Activated naive CD4-positive, alpha-beta T cell treated with Interleukin-2 at 50 U/mL for 16 hours (primary cell): ENCODE measurements at places on chromosomes 16 and 17.
A peak's percentile ranks its signal among the peaks of the same experiment; 100 is the strongest.

- DNase-seq = no peak
Measured at GRCh38 chr17:21214777-21215541, 998 bp upstream of the TMEM11 start.

DNA sequence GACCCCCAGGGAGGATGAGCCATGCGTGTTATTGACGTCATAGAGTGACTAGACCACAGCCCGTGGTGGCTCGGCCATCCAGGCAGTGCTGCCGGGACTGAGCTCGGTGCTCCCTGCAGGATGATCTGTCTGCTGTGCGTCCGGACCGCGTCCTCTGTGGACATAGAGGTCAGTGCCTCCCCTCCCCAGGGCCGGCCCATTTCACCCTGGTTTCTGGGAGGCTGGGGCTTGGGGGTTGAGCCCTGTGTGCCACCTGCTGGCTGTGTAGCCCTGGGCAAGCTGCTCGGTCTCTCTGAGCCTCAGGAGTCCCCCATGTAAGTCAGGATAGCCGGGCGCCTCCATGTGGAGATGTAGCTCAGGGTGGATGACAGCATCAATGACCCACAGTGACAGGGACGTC, 8.3 kb downstream of the TSC2 start:
- DNase-seq = no peak

DNA sequence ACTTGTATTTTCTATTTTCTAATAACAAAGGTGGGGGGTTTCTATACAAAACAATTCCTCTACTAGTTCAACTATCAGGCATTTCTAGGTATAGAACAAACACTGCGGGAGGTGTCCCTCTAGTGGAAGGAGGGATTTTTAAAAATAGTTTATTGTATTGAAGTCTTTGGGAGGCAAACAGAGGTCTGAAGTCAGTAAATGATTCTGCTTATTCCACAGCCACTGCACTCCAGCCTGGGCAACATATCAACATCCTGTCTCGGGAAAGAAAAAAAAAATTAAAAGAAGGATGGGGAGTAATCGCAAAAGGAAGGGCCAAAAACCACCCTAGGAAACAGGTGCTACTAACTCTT, 648 bp upstream of the ERCC4 start:
- no peak for DNase-seq

DNA sequence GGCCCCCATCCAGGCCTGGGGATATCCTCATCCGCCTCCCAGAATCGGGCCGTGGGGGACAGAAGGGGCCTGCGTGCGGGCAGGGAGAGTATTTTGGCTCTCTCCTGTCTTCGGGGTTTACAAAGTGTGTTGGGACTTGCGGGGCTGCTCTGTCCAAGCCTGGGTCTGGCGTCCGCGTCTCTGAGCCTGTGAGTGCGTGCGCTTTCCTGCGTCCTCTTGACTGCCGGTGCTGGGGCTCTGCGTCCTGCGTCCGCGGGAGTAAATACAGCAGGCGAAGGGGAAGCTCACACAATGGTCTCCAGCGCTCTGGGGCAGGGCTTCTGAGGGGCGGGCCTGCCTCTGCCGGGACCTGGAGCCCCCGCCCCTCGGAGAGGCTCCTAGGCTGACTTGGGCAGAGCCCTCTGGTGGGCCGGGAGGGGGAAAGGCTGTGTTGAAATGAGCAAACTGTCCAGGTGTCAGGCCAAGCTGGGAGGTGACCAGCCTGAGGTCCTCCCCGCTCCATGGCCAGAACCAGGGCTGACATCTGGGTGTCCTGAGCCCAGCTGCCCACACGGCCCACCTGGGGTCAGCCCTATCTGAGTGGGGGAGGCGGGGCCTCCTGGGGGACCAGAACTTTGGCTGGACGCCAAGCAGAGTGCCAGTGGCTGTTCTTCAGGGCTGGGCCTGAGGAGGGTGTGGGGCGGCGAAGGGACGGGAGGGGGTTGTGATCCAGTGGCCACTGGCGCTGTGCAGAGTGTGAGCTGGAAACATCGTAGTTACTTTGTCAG, 233.6 kb downstream of the SEC14L1 start:
- peak; percentile 74 for DNase-seq

DNA sequence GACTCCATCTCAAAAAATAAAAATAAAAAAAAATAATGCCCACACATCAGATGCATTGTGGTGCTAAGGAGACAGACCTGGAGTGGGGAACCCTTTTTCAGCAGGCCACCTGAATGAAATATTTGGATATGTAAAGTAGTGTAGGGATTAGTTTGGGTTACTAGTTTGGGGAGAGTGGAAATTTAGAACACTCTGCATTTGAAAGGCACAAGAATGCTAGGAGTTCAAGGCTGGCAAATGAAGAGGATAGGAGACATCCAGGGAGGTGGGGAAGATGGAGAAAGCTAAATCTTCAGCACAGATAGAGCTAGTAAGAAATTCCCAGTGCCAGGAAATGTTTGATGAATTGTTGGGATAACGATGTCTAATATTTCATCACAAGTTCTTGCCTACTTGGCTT, 298.3 kb upstream of the ERCC4 start:
- DNase-seq = no peak

DNA sequence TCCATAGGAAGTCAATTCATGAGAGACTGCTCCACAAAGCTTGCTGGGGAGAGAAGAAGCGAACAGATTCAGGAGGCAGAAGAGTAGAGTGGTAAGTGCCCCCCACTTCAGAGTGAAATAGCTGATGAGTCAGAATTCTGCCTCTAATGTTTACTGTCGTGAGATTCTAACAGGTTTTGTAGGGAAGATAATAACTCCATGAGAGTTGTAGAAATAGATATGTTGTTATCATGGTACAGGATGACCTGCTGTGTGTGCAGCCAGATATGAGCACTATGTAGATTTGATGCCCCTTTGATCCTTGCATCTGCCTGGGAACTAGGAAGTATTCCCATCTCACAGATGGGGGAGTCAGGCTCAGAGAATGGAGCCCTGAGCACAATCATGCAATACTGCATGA, 502.4 kb upstream of the CDH11 start:
- no peak for DNase-seq

GRCh38 chr16:12157517-12158093, 181.1 kb downstream of the SNX29 start:
- no peak for DNase-seq

DNA sequence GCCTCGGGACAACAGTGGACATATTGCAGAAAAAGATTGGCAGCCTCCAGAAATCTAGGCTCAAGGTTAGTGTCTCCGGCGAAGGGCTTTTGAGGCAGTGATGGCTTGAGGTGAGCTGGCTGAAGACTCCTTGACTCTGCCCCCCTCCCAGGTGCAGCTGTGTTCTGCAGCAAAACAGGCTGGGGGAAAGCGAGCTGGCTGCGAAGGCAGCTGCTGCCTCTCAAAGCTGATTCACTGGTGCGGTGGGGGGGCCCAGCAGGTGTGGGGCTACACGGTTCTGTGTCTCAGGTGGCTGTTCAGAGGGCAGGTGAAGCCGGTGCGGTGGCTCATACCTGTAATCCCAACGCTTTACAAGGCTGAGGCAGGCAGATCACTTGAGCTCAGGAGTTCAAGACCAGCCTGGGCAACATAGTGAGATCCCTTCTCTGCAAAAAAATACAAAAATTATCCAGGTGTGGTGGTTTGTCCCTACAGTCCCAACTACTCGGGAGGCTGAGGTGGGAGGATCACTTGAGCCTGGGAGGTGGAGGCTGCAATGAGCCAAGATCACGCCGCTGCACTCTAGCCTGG, 22.9 kb downstream of the C16orf96 start:
- DNase-seq = no peak

DNA sequence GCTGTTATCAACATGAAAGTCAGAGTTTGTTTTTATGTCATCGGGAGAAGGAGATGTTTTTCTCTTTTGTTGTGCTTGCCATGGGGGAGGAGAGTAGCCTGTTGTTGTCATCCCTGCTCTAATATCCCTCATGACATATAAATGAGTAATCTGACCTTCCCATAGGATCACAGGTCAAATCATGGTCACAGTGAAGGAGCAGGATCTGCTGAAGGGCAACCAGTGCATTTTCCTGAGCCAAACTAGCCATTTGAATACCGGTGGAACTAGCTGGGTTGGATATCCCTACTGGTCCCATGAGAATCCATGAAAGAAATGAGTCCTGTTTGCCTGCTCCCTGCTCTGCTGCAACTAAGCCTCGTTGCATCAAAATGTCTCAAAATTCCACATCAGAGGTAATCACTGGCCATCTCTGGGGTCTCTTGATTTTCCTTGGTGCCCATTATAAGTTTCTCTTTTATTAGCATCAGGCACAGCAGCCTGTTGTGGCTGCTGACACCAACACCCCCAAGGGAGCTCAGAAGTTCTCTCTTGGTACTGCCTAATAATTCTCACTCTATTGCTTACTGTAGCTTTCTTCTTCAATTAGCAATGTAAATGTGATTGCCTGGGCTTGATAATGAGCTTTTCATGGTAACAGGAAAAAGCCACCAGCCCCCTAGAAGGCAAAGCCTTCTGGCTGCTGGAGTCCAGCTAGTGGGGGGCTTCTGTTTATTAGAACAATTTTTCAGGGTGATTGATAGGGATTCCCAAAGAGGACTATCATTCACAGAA, 211.4 kb upstream of the ERCC4 start:
- no peak for DNase-seq

GRCh38 chr16:79823639-79824038, 223.1 kb upstream of the MAF start:
- DNase-seq = no peak

- DNase-seq = no peak
Measured at GRCh38 chr16:72809446-72809845, 238.5 kb downstream of the ZFHX3 start.

DNA sequence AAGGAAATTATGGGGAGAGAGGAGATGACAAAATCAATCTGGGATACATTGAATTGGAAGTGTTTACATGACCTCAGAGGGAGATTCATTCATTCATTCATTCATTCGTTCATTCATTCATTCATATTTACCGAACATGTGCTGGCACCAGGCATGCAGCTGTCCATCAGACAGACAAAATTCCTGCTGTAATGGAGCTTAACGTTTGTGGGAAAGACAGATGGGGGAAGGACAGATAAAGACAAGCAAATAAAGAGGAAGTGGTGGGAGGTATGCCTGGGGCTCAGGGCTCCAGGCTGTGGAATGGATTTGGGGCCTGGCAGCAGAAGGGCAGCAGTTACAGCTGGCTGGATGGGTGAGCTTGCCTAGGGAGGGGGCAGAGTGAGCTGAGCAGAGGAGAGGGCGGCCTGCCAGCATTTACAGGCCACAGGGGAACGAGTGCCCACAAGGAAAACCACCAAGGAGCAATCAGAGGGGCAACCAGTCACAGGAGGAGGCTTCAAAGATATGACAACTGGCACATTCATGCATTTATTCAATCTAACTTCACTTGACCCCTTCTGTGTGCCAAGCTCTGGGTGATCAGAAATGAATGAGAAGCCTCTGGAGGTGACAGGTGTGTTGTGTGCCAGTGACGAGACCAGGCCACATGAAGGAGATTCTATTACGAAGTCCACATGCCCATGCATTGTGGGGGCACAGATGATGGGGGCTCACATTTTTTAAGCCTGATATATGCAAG, 48.5 kb downstream of the ARHGAP27 start:
- DNase-seq = no peak

GRCh38 chr16:73046849-73047214, 1.1 kb downstream of the ZFHX3 start:
- no peak for DNase-seq

- DNase-seq = peak; percentile 63
Measured at GRCh38 chr17:29176558-29177351, 3.4 kb downstream of the MYO18A start.

- DNase-seq = no peak
Measured at GRCh38 chr17:17077861-17078732, 35.8 kb downstream of the MPRIP start.

DNA sequence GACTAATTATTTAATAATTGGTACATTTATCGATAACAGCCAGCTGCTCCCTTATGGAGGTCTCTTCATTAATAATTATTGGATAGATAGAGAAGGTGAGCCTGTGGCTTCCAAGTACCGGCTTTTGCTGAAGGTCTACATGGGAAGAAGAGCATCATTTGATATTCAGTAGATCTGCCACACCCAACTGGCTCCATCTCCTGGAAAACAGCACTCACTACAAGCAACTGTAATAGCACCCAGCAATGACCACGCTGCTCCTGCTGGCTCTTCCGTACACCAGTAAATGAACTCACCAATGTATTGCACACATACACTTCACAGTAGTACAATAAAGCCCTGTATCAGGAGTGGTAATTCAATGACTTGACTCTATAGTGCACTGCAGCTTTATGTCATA, 19.5 kb downstream of the MARVELD3 start:
- no peak for DNase-seq

DNA sequence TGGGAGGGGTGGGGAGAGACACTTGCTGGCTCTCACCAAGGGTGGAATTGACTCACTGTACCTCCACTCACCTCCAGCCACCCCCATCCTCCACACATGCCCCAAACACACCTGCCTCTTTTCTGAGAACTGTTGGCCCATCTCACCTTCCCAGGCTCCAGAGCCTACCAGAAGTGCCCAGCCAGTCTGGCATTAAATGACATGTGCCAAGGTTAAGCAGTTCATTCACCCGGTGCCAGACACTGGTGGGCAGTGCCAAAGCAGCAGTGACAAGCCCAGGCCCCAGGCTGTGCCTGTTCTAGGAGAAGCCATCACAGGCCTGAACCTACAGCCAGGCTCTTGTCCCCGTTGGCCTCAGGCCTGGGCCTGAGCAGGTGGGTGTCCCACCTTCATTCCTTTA, 11.2 kb downstream of the MVP start:
- DNase-seq = no peak

- no peak for DNase-seq
Measured at GRCh38 chr17:33040461-33040860, 48.8 kb downstream of the SPACA3 start.

GRCh38 chr17:9107527-9107926, 86.2 kb downstream of the NTN1 start:
- DNase-seq = no peak

- DNase-seq = no peak
Measured at GRCh38 chr16:83579436-83579835, 228.3 kb upstream of the HSBP1 start.

DNA sequence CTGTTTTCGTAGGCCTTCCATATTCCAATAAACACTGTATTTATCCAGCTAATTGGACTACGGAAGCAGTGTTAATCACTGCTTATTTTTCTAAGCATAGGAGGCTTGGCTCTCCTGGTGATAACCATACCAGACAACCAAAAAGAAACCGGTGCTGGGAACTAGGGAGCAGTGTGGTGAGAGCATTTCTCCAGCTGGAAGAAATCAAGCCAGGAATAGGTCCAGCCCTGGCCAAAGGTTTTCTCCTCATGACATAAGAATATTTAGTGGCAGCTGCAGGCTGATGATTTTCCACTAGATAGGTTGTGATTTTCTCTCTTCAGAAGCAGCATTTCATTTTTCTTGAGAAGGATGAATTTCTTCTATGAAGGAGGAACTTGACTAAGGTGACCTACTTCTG, 141.5 kb downstream of the TRIM37 start:
- DNase-seq = no peak

GRCh38 chr16:85858984-85859817, 39.8 kb upstream of the IRF8 start:
- no peak for DNase-seq
